ENCODE measurements at places on chromosomes 7 and 10.

DNA sequence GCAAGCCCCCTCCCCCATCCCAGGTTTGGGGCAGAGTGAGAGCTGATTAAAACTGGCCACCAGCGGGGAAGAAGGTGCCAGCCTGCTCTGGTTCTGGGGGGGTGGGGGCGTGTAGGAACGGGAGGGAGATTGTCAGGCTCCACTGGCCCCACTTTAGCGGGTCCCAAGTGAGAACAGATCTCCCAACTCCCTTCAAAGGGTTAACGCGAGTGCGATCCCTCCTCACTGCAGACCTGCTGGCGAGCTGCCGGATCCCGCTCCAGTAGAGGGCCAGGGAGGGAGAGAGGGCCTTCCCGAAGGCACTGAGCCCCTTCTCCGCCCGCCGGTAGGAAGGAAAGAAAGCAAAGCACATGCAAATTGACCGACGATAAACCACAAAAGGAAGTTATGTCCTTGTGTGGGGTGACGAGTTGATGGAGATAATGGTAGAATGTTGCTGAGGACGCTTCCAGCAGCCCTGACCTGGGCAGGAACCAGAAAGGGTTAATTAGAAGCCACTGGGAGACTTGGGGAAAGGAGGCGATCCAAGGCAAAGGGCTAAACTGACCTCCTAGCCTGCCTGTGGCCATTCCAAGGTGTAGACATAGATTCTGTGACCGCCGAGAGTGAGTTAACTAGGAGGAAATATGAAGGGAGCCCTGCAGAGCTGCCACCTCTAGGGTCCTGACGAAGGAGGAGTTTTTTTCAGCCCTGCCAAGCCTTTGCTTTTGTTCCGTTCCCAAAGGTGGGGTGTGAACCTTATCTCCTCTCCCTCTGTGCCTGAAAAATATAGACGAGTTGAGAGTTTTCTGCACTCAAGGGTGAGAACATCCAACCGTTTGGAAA, 1.5 kb downstream of the NRG3 start:
- DNase-seq: no peak

DNA sequence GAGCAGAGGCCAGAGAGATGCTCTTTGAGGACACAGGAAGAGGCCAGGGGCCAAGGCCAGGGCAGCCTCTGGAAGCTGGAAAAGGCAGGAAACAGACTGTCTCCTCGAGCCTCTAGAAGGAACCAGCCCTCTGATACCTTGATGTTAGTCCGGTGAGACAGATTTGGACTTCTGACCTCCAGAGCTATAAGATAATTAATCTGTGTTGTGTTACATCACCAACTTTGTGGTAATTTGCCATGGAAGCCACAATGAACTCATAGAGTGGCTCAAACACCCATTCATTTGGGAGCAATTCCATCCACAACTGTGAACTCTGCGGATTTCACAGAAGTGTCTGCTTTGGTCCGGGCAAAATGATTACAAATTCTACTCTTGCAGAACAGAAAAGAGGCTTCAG, 48.7 kb downstream of the OAT start:
- DNase-seq: no peak

DNA sequence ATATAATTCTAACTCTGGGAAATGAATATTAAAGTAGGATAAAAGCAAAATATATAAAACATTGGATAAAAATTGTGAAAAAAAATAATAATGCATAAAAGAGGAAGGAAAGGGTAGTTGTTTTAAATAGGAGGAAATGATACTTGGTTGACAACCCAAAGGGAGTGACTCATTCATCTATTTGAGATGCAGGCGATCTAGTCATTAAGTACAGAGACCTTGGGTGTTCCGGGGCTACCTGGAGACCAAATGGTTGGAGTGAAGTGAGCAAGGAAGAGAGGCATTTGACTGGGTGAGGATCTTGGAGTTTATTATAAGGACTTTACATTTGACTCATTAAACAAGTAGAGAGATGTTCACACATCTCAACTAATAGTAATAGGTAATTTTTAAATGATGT, 111.0 kb downstream of the LRRTM3 start:
- DNase-seq: no peak

- DNase-seq: no peak
These were observed 121.6 kb upstream of the LYZL2 start for GRCh38 chr10:30750971-30751677.

DNA sequence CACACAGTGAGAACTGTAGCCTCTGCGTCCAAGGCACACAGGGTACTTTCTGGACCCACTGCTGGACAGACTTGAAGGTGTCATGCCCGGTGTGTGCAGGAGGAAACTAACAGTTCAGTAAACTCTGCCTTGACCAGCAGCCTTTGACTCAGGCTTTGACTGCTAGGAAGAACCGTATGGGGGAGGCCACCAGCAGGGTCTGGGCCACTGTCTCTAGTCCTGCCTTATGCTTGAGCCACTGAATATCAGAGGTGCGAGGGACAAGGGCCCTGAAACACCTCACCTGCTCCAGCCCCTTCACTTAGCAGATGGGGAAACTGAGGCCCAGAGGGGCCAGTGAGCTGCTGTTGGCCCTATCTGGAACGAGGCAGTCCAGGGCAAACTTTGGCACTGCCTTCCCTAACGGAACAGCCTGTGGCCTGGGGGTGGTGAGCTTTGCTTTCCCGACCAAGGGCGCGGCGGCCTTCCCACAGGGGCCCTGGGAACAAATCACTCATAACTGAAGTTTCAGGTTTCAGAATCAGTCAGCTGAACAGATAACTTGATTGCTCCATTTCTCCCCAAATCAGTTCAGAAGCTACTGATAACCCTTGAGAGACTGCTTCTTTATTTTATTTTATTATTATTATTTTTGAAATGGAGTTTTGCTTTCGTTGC, 130.0 kb downstream of the FAM53B start:
- DNase-seq: no peak

GRCh38 chr10:7412237-7412927, 1.5 kb upstream of the SFMBT2 start:
- DNase-seq: no peak

DNA sequence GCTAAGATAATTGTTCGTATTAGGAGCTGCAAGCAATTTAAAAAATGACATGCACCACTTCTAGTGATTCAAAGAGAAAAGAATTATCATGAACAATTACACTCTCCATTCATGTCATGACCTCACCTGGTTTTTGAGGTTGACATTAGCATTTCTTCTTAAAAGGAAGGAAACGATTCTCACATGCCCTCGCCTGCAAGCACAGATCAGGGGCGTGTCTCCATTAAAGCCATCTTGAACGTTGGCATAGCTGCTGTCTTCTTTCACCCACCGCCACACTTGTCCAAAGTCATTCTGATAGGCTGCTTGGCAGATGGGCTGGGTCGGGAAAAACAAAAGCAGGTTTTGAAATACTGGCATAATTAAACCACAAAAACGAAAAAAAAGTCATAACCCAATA, 19.9 kb downstream of the ANKRD22 start:
- no peak for DNase-seq

GRCh38 chr10:1240341-1240775, 184.2 kb downstream of the WDR37 start:
- no peak for DNase-seq

DNA sequence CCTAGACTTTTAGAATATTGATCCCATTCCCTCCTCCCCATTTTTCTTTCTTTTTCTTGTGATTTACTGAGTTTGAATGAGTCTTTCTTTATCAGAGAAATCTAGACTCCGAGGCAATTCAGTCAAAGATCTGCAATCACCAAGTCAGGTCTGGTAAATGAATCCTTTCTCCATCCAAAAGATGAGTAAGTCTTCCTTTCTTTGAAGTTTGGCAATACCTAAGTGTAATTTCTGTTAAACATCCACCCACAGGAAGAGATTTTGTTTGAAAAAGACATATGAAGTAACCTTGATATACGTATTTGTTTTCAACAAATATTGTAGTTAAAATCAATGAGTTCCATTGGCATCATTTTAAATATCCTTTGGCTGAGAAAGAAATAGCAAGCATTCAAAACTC, 58.3 kb downstream of the SLC39A12 start:
- no peak for DNase-seq

GRCh38 chr10:7622969-7623368, 43.8 kb downstream of the ITIH5 start:
- no peak for DNase-seq

- no peak for DNase-seq
These were observed 46.2 kb upstream of the MRLN start for GRCh38 chr10:59799421-59799820.

DNA sequence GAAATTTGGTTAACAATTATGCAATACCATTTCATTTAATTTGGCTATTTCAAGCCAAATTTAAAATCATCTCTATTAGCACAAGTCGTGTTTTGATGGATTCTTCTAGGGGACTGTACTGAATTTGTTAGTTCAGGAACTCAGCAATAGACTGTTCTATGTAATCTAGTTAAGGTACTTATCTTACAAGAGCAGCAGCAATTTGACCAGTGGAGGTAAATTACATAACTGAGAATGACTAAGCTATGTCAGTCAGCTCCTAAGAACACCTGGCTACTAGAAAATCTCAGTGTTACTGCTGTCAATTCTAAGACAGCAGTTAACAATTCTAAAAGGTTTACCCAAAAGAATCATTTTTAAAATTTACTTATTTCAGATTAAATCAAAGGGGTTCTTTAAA, 513.9 kb upstream of the ZWINT start:
- DNase-seq: no peak

DNA sequence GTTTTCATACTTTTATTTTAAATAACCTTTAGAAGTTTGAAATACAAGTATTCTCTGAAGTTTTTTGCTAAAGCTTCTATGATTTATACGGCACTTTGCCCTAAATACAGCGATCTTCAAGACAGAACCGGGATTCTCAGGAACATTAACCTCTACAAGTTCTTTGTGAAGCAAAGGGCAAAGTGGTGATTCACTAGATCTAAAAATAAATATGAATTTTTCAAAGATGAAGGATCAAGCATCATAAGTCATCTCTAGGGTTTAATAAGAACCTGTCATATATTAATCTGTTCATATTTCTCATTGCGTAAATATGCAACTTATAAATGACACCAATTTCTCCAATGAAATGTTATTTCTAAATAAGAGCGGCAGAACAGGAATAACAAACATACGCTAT, 30.7 kb downstream of the DGKB start:
- DNase-seq: no peak

DNA sequence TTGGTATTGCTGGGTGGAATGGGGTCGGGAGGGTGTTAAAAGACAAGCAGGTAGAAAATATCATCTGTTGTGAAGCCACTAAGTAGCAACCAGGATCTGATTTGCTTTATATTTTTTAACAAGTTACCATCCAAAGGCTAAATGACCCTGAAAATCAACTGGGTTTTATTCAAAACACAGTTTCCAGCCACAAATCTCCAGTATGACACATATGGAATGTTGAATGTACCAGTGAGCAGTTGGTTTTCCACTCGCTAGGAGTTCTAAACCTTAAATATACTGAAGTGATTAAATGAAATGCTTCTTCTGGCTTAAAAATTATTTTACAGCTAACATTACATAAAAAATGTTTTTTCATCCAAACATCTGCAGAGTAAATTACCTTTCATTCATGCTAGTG, 112.5 kb downstream of the PDE1C start:
- no peak for DNase-seq

- no peak for DNase-seq
These were observed 32.8 kb downstream of the DNAJB12 start for GRCh38 chr10:72322030-72322279.

- DNase-seq: no peak
These were observed 730 bp upstream of the RASSF4 start for GRCh38 chr10:44958898-44959246.

DNA sequence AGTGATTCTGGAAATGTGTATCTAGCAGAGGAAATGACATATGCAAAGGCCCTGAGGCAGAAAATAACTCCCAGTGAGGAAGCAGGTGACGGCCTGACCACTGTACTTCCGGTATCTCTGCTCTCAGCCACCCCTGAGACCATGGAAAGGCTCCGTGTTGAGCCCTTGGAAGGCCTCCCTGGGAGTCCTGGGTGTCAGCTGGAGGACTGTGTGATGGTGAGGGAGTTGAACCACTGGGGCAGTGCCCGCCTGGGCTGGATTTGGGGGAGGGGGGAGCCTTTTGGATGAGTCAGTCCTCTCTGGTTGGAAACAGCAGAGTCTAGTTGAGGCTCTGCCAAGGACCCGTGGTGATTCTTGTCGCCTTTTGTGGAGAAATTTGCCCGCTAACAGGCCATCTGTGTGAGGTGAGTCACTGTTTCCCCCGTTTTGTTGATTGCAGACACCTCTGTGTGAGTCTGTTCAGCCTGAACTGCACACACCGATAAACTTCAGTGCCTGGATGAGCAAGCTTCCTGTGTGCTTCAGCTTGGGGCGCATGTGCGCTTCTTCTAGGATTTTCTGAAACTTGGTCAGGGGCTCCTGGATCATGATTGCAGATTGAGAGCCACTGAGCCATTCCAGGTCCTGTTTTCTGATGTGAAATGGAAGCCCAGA, 98.6 kb downstream of the GRK5 start:
- no peak for DNase-seq

DNA sequence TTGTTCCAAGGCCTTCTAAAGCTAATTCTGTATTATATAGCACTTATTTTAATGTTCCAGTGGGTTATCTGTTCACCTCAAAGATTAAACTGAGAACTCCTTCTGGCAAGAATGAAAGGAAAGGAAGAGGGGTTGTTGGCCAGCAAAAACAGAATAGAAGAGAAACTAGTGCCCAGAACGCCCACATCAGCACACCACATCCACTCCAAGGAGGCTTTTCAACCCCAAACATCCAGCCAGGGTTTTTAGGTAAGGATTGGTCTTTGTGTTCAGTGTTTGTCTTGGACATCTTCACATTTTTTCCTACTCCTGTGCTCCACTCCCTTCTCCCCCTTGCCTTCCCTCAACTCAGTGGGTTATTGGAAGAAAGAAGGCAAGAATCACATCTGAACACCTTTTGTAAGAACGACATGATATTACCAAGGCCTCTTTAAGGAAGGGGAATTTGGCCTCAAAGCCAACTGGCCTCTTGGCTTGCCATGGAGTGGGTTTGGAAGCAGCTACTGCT, 55.8 kb downstream of the BICC1 start:
- no peak for DNase-seq

DNA sequence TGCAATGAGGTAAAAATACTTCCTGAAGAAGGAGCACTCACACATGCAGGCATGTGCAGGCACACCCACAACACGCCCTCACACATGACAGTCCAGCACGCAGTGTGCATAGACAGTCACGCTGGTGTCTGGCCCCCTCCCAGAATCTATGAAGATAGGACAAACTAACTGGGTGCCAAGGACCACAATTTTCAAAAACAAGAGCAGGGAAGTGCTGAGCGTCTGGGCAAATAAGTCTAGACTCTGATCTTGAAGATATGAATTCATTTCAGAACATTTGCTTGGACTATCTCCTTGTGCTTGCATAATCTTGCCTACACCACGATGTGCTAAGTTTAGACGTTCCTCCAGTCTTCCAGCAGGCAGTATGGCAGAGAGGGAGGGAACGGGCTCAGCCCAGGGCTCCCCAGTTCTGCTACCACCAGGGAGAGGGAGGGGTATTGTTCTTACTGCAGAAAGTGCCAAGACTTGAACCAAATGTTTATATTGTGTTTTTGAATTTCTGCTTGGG, 276.5 kb upstream of the KLF6 start:
- no peak for DNase-seq

- no peak for DNase-seq
These were observed 189.5 kb upstream of the CDC14C start for GRCh38 chr7:48734695-48735406.

- DNase-seq: no peak
These were observed 1.9 kb downstream of the ARID5B start for GRCh38 chr10:61903221-61903927.

Measured in D721Med (cell line).